ENCODE measurements at places on chromosomes 7 and 10. TPM values are rescaled to one million over a fixed set of nuclear protein-coding genes. Genes with fewer than 3 reads are reported as not detected.

SPDYE8 gene
- not detected for total RNA-seq

FKBP6 gene
- not detected for total RNA-seq

GRCh38 chr10:63093227-63093626 is 39.9 kb upstream of the NRBF2 start:
- DNase-seq, result no peak

C7orf33 gene
- total RNA-seq, result not detected

ARHGAP21 gene
- 85.6 TPM for total RNA-seq

DNA sequence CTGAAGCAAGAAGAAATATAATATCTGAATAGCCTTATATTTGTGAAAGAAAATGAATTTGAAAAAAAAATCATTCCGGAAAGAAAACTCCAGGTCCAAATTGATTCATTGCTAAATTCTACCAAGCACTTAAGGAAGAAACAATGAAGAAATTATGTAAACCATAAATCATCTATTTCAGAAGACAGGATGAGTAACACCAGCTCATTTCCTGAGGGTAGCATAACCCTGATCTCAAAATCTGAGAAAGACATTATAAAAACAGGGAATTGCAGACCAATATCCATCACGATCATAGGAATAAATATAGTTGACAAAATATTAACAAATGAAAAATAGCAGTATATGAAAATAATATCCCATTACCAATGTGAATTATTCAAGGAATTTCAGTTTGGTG is 70.1 kb upstream of the RAB18 start:
- DNase-seq, result no peak

GRCh38 chr10:7354330-7355047 is 56.3 kb downstream of the SFMBT2 start:
- DNase-seq, result peak; percentile 31

CALCR gene
- 7.0 TPM for total RNA-seq

DNA sequence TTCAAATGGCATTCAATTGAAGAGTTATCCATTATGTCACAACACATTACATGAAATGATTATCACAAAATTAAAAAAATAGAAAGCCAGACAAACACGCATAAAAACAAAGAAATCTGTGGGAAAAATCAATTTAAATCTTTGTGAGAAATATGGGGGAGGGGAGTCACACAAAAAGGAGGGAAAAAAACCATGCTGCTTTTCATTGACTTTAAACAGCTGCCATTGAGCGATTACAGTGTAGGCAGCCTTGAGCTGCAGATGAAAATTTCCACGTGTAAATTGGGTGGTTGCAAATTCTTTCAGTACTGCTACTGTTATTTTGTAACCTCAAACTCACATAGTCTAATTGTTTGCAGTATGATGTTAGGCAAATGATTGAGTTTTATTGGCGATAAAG is 889.9 kb upstream of the PHF14 start:
- DNase-seq, result no peak

GRCh38 chr7:140734729-140735128 is 38.2 kb downstream of the NDUFB2 start:
- no peak for DNase-seq

GRCh38 chr10:47291682-47292081 is 8.3 kb upstream of the GDF10 start:
- no peak for DNase-seq

DNA sequence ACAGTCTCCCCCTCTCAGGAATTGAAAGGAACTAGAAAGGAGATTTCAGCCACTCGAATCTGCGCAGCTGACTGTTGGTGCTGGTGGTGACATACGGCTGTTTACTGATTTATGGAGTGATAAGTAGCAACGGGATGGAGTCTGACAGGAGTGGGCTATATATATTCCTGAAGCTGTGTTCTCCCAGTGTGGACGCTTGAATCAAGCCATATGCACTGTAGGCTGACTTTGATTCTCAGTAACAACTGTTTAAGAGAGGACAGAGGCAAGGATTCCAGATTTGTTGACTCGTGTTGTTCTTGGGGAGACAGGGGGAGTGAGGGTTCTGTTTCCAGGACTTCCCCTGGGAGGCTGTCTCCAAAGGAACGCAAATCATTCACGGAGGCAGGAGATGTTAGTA is 260.1 kb upstream of the AUTS2 start:
- DNase-seq, result peak; percentile 73

- DNase-seq, result peak; percentile 85
Measured at GRCh38 chr10:30784524-30784896, 155.0 kb upstream of the LYZL2 start.

DNA sequence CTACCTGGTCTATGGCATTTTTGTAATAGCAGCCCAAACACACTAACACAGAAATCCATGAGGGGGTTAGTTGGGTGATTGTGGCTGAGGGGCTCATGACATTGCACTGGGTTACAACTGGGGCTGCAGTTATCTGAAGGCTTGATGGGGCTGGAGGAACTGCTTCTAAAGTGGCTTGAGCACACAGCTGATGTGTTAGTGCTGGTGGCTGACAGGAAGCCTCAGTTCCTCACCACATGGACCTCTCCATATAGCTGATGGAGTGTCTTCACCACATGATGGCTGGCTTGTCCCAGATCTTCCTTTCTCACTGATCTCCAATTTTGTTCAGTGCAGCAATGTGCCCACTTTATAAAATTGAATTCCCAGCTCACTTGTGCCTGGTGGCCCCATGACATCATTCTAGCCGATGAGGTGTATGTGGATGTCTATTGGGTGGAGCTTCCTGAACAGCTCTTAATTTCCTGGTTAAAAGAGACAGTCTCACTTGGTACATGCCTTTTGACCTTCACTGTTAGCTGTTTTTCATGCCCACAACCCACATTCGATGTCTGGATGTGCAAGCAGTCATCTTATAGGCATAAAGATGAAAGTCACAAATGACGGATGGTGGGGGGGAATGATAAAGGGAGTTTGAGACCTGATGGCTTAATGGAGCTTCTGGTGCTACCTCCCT is 166.9 kb upstream of the BMPER start:
- no peak for DNase-seq

GRCh38 chr10:34622945-34623344 is 192.2 kb downstream of the PARD3 start:
- DNase-seq, result peak; percentile 46

GRCh38 chr7:277228-277627 is 12.7 kb upstream of the FOXL3 start:
- no peak for DNase-seq

DNA sequence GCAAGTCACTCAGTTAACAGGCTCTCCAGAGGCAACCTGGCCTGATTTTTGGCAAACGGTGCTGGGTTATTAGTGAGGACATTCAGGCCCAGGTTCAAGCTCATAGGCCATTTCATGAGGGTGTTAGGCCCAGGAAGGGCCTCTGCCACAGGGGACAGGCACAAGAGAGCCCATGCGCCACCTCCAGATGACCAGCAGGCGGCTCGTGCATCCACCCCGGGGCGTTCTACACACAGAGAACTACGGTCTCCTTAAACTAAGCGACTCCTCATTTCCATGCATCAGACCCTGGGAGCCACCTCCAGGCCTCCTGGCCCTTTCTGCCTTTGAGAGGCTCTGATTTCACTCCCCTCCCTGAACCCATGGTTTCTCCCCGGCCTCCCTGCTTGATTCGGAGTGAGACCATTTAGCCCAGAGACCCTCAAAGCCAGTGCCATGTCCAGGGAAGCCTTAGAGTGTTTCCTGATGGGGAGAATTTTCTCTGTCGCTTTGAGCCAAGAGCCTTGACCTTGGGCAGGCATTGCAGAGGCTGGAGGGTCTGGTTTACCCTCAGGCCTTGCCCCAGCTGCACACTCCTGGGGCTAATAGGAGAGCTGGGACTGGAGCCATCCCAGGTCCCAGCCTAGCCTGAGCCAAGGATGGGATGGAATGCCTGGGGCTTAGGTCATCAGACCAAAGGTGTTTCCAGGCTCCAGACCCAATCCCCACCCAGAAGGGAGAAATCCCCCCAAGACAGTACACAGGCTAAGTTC is 188.0 kb downstream of the GRID1 start:
- DNase-seq, result peak; percentile 25

DNA sequence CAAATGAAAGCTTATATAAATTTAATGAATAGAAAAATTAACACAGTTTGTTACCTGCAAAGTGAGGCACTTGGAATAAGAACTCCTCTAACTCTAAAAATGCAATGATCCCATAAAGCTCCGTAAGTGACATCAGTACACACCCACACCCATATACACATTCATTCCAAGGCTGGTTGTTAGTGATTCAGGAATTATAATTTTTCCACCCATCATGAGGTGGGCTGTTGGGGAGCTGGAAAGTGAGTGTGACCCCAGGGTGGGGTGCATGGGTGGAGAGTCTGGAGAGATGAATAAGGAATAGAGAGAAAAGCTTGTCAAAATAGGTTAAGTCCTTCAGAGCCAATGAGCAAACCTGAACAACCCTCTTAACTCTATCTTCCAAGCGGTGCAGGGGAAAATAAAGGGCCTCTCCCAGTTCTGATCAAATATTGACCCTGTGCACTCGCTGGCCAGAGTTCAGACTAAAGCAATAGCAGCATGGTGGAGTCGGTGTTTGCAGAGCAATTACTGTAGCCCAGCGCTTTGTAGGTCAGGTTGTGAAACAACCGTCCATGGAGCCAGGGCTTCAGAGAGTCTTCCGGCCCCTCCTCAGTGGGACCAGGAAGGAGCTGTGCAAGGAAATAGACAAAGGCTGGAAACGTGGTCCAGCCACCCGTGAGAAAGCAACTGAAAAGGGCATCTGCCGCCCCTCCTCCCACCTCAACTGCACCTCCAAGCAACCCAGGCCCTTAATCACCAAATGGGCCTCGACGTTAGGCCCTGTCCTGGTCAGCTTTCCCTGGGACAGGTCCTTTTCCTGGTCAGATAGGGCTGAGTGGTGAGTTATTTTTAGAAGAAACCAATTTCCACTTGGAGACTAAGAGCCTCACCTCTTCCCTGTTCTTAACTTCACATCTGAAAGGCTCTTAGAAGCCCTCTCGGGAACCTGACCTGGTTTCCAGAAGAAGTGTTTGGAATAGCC is 61.2 kb downstream of the SH3PXD2A start:
- DNase-seq, result no peak

Data from tongue (tissue), 3 donors.